ENCODE measurements at places on chromosomes 2 and 18.

- no peak for DNase-seq
Measured at GRCh38 chr2:1496359-1496821, 83.1 kb downstream of the TPO start.

DNA sequence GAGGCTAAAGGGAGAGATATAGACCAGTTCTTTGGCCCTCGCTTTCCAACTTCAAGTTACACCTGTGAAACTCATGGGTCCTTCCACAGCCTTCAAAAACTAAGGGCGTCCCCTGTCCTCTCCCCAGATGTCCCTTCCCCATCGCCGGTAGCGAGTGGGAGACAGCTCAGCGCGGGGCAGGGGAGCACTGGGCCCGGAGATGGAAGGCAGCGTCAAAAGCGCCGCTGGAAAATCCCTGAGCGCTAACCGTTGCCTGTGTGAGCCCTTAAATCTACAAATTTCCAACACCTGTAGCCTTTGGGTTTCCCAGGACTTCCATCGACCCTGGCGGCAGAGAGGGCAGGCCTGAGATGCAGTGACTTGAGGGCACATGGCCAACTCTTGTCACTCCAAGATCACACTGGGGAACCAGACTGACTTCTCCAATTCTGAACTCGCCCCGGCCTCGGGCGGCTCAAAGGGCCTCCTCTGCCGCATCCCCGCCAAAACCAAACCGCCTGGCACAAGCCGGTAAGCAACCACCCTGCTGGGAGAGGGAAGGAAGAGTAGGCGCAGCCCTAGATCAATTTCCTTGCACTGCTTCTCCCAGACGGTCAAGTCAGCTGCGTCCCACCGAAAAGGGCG lies 879 bp upstream of the EPAS1 start:
- no peak for DNase-seq

- no peak for DNase-seq
Measured at GRCh38 chr2:144508172-144508851, 11.6 kb downstream of the ZEB2 start.

- no peak for DNase-seq
Measured at GRCh38 chr2:235678712-235679111, 184.9 kb downstream of the AGAP1 start.

GRCh38 chr2:12720278-12720620 lies 3.5 kb downstream of the TRIB2 start:
- DNase-seq, result no peak

- DNase-seq, result no peak
Measured at GRCh38 chr18:35511428-35511827, 13.7 kb upstream of the INO80C start.

DNA sequence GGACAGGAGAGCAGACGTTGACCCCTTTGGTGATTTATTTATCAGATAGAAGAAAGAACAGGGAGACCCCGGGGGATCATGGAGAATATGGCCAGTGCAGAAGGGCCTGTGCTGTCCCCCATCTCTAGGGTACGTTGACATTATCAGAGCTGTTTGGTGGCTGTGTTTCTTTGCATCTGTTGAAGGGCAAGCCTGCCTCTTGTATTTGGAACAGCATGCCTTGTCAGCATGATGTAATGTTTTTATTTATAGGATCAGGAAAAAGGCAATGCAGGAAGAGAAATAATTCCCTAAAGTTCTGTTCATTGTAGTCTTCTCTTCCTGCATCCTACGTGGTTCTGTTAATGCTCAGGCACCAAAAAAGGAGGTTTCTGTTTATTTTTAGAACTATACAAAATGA lies 49.8 kb upstream of the CABYR start:
- no peak for DNase-seq

GRCh38 chr2:11319939-11320338 lies 24.5 kb downstream of the ROCK2 start:
- peak; percentile 81 for DNase-seq

GRCh38 chr2:162343824-162344616 lies at the start of gene GCA:
GCA (plus strand) TSS chr2:162344132; CDS start chr2:162344249, 117 bp downstream.
- peak; percentile 93 for DNase-seq

DNA sequence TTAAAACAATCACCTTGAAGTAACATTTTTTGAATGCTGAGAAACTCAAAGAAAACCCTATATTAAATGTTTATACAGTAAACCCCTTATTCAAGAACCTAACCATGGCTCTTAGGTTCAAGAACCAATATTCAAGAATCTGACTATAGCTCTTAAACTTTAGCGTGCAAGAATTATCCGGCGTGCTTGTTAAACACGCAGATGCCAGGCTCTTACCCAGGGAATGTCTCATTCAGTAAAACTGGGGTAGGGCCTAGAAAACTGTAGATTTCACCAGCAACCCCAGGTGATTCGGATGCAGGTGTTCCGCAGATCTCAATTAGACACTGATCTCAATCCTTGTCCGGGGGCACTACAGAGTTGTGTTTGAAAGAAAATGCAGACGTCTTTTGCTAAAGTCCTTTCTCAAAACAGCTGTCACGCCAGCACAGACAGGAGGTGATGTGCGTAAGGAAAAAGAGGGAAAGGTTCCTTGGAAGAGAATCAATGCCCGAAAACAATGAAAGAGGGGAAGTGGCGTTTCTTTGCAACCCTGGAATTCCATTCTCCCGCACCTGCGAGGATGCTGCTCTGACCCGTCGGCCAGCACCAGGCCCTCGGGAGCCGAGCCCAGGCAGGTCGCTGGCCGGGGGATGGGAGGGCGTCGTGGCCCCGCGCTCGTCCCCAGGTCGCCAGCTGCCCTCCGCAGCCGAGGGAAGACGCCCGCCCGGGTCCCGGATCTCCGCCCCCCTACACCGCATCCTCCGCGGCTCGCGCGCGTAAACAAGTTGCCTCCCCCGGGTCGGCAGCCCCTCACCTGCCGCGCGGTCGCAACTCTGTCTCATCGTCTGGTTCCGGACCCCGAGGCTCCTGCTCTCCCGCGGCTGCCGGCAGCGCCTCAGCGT lies 851 bp downstream of the EIF2AK3 start:
- DNase-seq, result no peak

GRCh38 chr2:152247337-152247695 lies 71.8 kb upstream of the STAM2 start:
- DNase-seq, result no peak

DNA sequence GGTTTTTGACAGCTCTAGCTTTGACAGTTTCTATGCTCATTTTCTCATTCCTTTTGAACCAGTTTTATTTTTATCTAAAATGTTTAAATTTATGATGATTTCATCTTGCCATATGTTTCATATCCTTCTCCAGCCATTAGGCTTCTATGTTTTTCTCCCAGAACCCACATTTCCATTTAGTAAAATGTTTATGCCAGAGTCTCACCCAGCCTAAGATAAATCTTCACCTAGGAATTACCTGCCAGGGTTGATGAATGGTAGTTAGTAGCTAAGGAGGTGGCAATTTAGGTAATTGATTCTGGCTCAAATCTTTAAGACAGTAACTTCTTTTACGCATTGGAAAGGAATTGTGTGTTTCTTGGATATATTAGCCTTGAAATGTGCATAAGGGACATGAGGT lies 83.6 kb downstream of the PRKRA start:
- DNase-seq, result no peak

DNA sequence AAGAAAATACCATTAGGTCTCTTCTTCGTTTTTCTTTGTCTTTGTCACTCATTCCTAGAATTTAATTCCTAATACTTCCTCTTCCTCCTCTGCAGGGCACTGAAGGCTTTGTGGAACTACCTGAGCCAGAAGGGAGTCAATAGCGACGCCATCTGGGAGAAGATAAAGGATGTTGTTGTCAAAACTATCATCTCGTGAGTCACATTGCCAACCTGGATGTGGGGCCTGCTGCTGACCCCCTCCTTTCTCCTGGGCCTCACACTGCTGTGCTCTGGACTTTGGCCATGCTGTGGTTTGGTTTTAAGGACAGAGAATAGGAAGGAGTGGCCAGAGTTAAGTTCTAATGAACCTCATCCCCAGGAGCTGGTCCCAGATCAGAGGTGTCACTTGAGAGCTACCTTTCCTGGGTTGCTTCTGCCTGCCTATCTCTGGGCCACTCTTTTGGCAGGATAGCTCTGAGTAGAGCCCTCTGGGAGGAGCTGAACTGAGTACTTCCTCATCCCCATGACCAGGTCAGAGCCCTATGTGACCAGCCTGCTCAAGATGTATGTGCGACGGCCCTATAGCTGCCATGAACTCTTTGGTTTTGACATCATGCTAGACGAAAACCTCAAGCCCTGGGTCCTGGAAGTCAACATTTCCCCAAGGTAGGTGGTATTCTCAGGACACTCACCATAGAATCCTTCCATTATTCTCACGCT lies 33.1 kb upstream of the CYP27A1 start:
- DNase-seq, result no peak

DNA sequence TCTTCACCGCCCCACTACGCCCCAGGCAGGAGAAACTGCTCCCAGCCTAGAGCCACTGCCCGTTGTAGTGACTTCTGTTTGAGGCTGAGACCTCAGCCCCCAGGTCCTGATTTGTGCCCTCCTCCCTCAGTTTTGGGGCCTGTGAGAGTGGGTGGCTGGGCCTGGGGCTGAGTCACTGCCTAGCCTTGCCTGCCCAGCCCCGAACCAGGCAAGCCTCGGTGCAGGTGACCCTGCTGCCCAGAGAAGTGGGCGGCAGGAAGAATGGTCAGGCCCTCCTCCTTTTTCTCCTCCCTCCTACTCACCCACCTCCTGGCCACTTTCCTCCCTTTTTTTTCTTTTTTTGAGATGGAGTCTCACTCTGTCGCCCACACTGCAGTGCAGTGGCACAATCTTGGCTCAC lies 66.6 kb downstream of the ZFP36L2 start:
- no peak for DNase-seq

GRCh38 chr2:192151853-192152252 lies 42.9 kb downstream of the TMEFF2 start:
- DNase-seq, result peak; percentile 90

- no peak for DNase-seq
Measured at GRCh38 chr2:27929916-27930486, 39.5 kb downstream of the BABAM2 start.
